Liver (tissue), 10 donors: ENCODE measurements at places on chromosomes 16 and 17. TPM values are rescaled to one million over a fixed set of nuclear protein-coding genes. Genes with fewer than 3 reads are reported as not detected.
A peak's percentile ranks its signal among the peaks of the same experiment; 100 is the strongest.

DNA sequence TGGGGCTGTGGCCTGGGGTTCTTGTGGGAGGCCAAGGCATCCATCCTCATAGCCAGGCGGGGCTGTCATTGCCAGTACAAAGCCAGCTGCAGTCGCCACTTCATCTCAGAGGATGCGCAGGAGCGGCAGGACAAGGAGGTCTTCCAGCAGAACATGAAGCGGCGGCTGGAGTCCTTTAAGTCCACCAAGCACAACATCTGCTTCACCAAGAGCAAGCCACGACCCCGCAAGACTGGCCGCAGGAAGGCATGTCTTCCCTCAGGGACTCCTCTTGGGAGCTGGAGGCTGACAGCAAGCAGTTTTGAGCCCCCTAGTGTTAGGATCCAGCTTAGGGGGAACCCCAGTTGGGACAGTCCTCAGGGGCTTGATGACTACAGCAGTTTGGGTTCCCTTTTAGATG is 15.1 kb upstream of the PLEKHG4 start:
- no peak for DNase-seq
- no peaks in the 10 kb centered on the region for H3K36me3 ChIP-seq
- no peaks in the 10 kb centered on the region for H3K27me3 ChIP-seq
- no peaks in the 10 kb centered on the region for H3K4me1 ChIP-seq

AGRP gene
- not detected for total RNA-seq

HAP1 gene
- under 0.01 TPM for total RNA-seq

GRCh38 chr16:49698453-49698815 is 157.5 kb downstream of the ZNF423 start:
- no peak overlapping the region for H3K4me3 ChIP-seq
- H3K27me3 ChIP-seq: no peaks in the 10 kb centered on the region
- H3K4me1 ChIP-seq: no peaks in the 10 kb centered on the region
- no peaks in the 10 kb centered on the region for H3K36me3 ChIP-seq

DNA sequence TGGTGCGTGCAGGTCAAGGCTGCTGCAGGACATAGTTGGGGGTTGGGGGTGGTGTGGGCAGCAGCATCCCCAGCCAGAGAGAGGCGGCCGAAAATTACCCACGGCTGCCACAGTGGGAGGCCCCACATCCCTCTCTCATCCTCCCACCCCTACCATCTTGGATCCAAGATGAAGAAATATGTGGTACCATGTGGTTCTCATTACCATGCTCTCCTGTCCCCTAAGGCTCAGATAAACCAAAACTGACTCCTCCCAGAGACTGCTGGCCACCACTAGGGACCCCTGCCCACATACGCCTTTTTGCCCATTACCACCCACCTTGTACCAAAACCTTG is 120.4 kb downstream of the HIC1 start:
- no peaks in the 10 kb centered on the region for H3K27me3 ChIP-seq
- H3K36me3 ChIP-seq: no peaks in the 10 kb centered on the region
- no peak overlapping the region for H3K4me3 ChIP-seq
- H3K4me1 ChIP-seq: peaks cover 66% of the 10 kb centered on the region
- peak overlapping the region; percentile 61 for H3K27ac ChIP-seq

- no peaks in the 10 kb centered on the region for H3K27me3 ChIP-seq
- H3K36me3 ChIP-seq: no peaks in the 10 kb centered on the region
- peaks cover 10% of the 10 kb centered on the region for H3K4me1 ChIP-seq
- no peak for DNase-seq
- H3K27ac ChIP-seq: no peak overlapping the region
- no peak overlapping the region for H3K4me3 ChIP-seq
Measured at GRCh38 chr17:41813699-41814124, 908 bp downstream of the FKBP10 start.

GRCh38 chr17:65278050-65278819 is 141.1 kb downstream of the RGS9 start:
- H3K36me3 ChIP-seq: no peaks in the 10 kb centered on the region
- peak; percentile 42 for DNase-seq
- H3K4me3 ChIP-seq: no peak overlapping the region

GRCh38 chr16:79523971-79524370 is 76.6 kb downstream of the MAF start:
- H3K27ac ChIP-seq: no peak overlapping the region
- no peaks in the 10 kb centered on the region for H3K36me3 ChIP-seq
- no peaks in the 10 kb centered on the region for H3K27me3 ChIP-seq
- no peaks in the 10 kb centered on the region for H3K4me1 ChIP-seq
- H3K4me3 ChIP-seq: no peak overlapping the region
- no peak for DNase-seq

- no peaks in the 10 kb centered on the region for H3K36me3 ChIP-seq
- no peak overlapping the region for H3K4me3 ChIP-seq
- H3K27me3 ChIP-seq: no peaks in the 10 kb centered on the region
- peak overlapping the region; percentile 80 for H3K27ac ChIP-seq
- H3K4me1 ChIP-seq: peaks cover 11% of the 10 kb centered on the region
- peak; percentile 80 for DNase-seq
Measured at GRCh38 chr16:48164907-48165715, 9.3 kb upstream of the ABCC12 start.

GRCh38 chr17:81390029-81390872 is 5.0 kb upstream of the BAHCC1 start:
- no peaks in the 10 kb centered on the region for H3K27me3 ChIP-seq
- H3K36me3 ChIP-seq: no peaks in the 10 kb centered on the region
- DNase-seq: no peak
- H3K4me3 ChIP-seq: no peak overlapping the region
- no peak overlapping the region for H3K27ac ChIP-seq

GRCh38 chr16:77993111-77993985 is 29.0 kb upstream of the CLEC3A start:
- no peaks in the 10 kb centered on the region for H3K4me1 ChIP-seq
- no peak overlapping the region for H3K27ac ChIP-seq
- H3K27me3 ChIP-seq: peaks cover 5% of the 10 kb centered on the region
- H3K36me3 ChIP-seq: no peaks in the 10 kb centered on the region
- no peak for DNase-seq
- H3K4me3 ChIP-seq: no peak overlapping the region

CARD14 gene
- 0.70 TPM for total RNA-seq

GRCh38 chr17:65489413-65490155 is 71.9 kb downstream of the AXIN2 start:
- DNase-seq: no peak
- no peaks in the 10 kb centered on the region for H3K27me3 ChIP-seq
- H3K36me3 ChIP-seq: no peaks in the 10 kb centered on the region
- H3K4me1 ChIP-seq: no peaks in the 10 kb centered on the region
- H3K4me3 ChIP-seq: no peak overlapping the region
- H3K27ac ChIP-seq: no peak overlapping the region

CA7 gene
- not detected for total RNA-seq

DNA sequence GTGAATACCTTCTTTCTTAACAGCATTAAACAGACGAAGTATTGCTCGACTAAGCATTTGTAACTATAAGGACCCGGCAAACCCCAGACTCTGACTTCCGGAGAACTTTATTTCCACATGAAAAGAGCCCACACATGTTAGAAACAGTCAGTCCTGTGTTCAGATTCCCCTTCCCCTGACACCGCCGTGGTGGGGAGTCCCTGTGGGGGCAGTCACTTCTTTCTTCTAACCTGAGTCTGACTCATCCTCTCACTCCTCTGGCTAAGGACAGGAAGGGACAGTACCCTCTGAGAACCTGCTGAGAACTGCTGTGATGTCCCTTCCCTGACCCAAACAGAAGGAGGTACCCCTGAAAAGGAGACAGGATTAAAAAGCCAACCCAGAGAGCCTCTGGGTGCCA is 165.1 kb downstream of the XYLT1 start:
- no peaks in the 10 kb centered on the region for H3K4me1 ChIP-seq
- H3K27ac ChIP-seq: no peak overlapping the region
- no peaks in the 10 kb centered on the region for H3K27me3 ChIP-seq
- no peak for DNase-seq
- no peaks in the 10 kb centered on the region for H3K36me3 ChIP-seq

GNGT2 gene
- 0.23 TPM for total RNA-seq

- peaks cover 2% of the 10 kb centered on the region for H3K27me3 ChIP-seq
- H3K36me3 ChIP-seq: no peaks in the 10 kb centered on the region
- H3K27ac ChIP-seq: no peak overlapping the region
- no peaks in the 10 kb centered on the region for H3K4me1 ChIP-seq
- DNase-seq: no peak
Measured at GRCh38 chr16:23901178-23902033, 65.6 kb downstream of the PRKCB start.

GRCh38 chr16:86337138-86337537 is 173.2 kb upstream of the FOXF1 start:
- peaks cover 2% of the 10 kb centered on the region for H3K27me3 ChIP-seq
- H3K36me3 ChIP-seq: no peaks in the 10 kb centered on the region

DNA sequence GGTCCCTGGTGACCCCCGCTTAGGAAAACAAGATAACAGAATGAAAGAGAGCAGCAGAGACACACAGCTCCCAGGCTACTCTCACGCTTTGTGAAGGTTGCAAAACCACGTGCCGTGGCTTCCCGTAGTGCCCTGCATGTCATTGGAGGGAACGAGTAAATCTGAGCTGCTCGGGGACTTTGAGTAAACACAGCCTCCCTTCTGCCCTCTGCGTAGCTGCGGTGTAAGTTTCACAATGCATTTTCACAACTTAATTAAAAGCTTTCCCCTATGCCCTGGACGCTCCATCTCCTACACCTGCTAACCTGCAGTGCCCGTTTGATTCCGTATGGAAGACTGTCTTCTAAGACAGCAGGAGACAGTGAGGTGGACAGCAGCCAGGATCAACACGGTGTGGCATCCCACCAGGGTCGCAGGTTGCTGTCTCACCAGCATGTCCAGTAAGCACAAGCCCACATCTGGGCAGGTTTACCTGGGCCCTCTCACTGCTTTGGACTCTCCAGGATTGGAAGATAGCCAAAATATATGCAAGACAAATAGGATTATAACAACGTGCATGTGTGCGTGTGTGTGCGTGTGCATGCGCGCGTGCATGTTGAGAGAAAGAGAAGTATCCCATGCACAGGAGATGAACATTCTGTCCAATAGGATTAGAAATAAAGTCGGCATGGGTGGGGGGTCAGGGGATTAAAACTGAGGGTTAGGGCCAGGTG is 116.4 kb upstream of the RCVRN start:
- no peak overlapping the region for H3K27ac ChIP-seq
- no peak for DNase-seq
- H3K27me3 ChIP-seq: no peaks in the 10 kb centered on the region
- no peaks in the 10 kb centered on the region for H3K36me3 ChIP-seq
- no peak overlapping the region for H3K4me3 ChIP-seq

PLEKHH3 gene
- 8.5 TPM for total RNA-seq

DNA sequence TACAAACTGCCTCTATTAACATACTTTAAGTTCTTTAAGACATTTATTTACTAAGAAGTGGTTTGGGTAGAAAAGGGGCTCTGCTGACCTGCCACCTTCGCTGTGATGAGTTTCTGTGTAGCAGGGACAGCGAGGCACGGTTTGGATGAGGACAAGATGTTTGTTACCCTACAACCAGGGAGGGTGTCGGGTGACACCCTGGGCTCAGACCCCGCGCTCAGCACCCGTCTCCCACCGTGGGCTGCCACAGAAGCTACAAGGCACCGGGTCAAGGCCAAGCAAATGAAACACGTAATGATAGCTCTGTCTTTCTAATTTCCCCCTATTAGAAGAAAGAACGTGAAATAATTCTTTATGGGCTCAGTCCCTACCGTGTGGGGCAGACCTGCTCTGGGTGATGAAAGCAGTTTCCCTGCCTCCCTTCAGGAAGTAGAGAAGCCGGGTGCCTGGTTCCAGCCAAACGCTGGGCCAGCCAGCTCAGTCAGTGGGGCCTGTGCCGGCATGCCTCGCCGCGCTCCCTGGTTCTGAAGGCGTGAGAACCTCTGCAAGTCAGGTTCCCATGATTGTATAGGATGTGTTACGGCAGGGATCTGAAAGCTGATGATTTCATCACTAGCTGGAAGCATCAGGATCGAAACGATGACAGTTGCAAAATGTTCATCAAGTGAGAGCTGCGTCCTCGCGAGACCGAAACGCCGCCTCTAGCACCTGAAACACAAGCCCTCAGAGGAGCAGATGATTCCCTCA is 3.9 kb downstream of the ZNF750 start:
- no peak overlapping the region for H3K4me3 ChIP-seq
- H3K4me1 ChIP-seq: peaks cover 17% of the 10 kb centered on the region
- DNase-seq: no peak
- H3K27ac ChIP-seq: no peak overlapping the region
